ENCODE measurements at places on chromosomes 16 and 17. TPM values are rescaled to one million over a fixed set of nuclear protein-coding genes. Genes with fewer than 3 reads are reported as not detected.

E4F1 gene
- total RNA-seq: 23.7 TPM

MLLT6 gene
- 42.2 TPM for total RNA-seq

DNA sequence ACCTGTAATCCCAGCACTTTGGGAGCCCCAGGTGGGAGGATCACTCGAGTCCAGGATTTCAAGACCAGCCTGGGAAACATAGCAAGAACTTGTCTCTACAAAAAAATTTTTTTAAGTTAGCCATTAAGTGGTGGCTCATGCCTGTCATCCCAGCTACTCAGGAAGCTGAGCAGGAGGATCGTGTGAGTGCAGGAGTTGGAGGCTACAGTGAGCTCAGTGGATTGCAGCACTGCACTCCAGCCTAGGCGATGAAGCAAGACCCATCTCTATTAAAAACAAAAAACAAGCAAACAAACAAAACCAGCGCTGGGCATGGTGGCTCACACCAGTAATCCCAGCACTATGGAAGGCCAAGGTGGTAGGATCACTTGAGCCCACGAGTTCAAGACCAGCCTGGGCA is 38.0 kb downstream of the HEATR3 start:
- DNase-seq: no peak

GRCh38 chr16:89367538-89367915 is 122.8 kb downstream of the ANKRD11 start:
- DNase-seq: peak; percentile 60
